ENCODE measurements at places on chromosomes 6 and 20.

DNA sequence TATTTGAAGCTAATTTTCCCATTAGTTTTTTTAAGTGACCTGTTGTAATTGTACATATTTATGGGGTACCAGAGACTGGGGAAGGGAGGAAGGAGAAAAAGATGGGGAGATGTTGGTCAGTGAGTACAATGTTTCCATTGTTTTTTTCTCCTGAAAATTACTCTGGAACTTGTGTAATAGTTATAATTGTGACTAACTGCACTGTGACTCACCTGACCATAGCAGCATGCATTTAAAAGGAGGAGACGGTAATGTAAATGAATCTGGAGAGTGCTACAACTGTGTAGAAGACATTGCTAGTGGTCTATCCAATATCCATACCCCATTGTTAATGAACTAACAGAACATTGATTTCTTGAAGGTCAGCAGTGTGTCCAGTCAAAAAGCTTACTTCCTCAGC is 133.4 kb downstream of the RFPL4B start:
- no peak for DNase-seq

DNA sequence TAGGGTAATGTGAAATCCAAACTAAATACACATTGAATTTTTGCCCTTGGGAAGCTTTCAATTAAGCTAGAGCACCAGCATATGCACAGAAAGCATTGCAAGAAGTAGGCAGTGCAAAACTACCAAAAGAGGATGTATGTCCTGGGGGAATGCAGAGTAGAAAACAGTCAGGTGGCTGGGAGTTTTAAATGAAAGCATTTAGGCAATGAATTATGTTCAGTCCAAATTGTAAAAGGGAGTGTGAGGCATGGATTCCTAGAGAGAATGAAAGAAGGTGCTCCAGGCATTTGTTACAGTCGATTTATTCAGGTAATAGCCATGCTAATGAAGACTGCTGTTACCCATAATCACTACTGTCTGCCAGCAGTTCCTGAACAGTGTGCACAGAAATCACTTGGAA is 604.1 kb upstream of the POU3F2 start:
- no peak for DNase-seq

- no peak for DNase-seq
These were observed 28.1 kb upstream of the AKIRIN2 start for GRCh38 chr6:87729965-87730719.

DNA sequence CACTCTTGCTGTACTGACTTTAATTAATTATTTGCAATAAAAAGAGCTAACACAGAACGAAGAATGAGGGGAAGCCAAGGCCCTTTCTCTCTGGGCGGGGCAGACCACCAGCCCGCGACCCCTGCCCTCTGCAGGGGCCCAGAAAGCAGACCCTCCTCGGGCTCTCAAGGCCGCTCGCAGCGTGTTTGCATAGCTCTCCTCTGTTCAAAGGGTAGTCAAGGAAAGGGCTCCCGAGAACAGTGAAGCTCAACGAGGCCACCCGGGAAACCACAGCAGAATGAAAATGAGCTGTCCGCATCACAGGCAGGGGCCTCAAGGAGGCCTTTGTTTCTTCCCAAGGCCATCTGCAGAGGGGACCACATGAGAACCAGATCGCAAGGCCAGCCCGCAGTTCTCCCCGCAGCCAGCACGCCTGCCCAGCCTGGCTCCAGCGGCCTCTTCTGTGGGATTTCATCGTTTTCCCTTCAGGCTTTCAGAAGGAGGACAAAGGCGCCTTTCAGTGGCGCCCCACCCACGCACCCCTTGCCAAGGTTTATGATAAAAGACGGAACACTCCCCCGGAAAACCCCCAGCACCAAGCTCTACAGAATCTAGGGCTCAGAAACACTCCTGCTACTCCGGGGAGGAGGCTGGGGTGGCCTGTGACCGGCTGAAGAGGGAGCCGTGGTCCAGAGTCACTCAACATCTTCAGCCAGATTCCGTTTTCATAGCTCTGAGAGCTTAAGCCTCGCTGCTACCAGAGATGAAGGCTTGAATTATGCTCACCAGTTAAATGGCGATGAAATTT is 25.3 kb downstream of the ACSS1 start:
- no peak for DNase-seq

GRCh38 chr6:45838451-45838850 is 177.2 kb downstream of the CLIC5 start:
- DNase-seq = no peak

- no peak for DNase-seq
These were observed 13.0 kb downstream of the RPRD1B start for GRCh38 chr20:38046572-38046971.

- DNase-seq = no peak
These were observed 29.3 kb upstream of the TBC1D7 start for GRCh38 chr6:13357551-13358075.

- DNase-seq = no peak
These were observed 59.8 kb upstream of the FAM83D start for GRCh38 chr20:38866265-38867061.

DNA sequence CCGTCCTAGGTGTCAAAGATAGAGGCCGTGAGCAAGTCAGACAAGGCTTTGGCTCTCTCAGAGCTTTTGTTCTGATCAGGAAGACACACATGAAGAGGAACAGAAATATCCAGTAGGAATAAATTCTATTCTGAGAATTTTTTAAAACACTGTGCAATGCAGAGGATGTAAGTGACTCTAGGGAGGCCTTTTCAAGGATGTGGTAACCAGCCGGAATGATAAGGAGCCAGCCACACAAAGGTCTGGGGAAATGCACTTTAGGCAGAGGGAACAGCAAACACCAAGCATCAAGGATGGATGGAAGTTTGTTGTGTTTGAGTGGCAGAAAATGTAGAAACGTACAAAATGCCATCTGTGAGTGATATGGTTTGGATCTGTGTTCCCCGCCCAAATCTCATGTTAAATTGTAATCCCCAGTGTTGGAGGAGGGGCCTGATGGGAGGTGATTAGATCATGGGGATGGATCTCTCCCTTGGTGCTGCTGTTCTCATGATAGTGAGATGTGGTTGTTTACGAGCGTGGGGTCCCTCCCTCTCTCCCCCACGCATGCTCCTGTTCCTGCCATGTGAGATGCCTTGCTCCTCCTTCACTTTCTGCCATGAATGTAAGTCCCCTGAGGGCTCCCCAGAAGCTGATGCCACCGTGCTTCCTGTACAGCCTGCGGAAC is 93.6 kb upstream of the CDYL start:
- no peak for DNase-seq

DNA sequence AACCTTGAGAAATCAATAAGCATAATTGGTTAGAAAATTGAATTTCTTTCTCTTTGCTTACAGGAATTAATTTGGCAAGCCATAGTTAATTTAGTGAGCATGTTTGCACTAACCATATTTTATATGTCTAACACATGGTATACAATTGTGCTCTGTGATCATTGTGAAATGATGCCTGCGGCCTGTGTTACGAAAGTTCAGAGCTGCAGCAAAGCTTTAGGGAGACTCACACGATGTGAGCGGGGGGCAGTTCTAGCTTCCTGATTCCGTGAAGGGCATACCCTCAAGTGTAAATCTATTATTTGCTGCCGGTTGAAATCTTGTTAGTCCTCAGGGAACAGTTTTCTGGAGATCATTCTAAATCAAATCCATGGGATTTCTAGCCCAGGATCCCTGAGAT is 25.5 kb upstream of the ADTRP start:
- DNase-seq = no peak

DNA sequence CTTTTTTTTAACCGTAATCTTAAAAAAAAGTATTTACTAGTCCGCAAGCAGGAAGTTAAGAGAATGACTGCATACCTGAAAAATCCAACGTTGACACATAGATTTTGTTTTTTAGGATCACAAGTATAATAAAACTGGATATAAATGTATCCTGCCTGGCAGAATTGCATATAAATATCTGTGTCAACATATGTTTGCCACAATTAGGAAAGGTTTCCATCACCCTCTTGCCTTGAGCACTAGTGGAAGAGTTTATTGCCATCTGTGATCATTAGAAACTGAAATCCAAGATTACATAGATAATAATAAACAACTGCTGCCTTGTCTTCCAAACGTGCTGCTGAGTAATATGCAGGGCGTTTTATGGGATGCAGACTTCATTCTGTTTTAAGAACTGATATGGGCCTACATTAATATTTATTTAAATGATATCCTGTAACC is 27.9 kb downstream of the PLEKHG1 start:
- DNase-seq = no peak

GRCh38 chr6:160134779-160135547 is 13.3 kb downstream of the SLC22A1 start:
- no peak for DNase-seq
